ENCODE measurements at places on chromosomes 1 and 21.

DNA sequence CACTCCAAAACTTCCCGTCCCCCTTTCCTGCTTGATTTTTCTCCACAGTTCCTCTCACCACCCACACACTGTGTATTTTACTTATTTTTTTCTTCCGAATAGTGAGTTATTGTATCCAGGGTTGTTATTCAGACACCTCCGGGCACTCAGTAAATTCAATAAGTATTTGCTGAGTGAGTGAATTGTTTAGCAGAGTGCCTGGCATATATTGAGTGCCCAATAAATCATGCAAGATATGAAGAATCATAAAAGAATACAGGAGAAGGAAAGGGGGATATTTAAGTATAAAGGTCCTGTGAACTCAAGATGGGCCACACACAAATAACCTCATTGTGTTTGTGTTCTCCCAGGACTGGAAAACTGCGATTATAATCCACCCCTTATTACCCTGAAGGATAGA lies 139.9 kb downstream of the GALNT2 start:
- DNase-seq = no peak

- no peak for DNase-seq
Observed at GRCh38 chr1:152020849-152021248, 16.0 kb downstream of the S100A11 start.

DNA sequence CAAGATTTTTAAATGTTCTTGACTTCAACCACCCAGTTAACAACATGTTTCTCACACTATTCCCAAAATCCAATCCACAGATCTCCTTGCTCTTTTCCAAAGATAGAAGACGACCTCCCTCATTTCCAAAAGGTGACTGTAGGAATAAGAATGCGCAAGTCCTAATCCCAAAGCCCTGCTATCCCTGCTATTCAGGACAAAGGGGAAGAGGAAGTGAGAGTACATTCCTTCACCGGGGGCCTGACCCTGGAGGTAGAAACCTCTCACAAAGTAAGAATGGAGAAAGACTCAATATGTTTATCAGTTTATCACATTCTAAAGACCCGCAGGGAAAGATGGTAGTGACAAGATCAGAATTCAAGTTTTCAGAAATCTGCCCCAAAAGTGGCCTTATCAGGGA lies 55.7 kb downstream of the PLEKHA6 start:
- DNase-seq = no peak

- DNase-seq = no peak
Observed at GRCh38 chr1:235019961-235020360, 108.7 kb downstream of the TOMM20 start.

DNA sequence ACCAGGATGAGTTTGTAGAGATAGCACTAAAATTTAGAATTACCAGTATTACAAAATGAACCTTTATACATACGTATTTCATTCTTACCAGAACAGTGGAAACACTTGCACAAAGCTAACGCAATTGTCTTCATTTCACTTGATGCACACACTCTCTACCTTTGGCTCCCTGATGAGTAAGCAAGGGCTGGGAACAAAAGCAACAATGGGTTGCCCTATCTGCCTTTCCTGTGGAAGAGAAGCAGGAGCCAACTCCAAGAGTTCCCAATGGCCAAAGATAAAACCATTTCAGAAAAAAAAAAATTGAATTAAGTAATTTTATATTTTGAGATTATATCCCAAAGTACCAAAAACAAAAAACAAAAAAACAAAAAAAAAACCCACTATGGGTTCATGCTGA lies 344.1 kb upstream of the GREM2 start:
- no peak for DNase-seq

DNA sequence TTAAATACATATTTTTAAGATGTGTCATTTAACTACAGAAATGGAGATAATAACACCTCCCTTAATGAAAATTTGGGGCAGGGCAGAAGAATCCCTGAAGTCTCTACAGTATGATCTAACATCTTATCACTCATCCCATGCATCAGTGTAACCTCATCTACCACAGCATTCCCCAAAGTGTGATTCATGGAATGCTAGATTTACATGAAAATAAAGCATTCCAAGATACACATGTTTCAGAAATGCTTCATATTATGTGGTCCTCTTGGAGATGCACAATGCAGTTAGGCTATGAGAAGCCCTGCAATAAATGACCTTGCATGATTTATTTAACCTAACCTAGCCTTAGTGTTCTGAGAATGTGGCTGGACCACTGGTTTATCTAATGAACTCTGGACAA lies 166.9 kb upstream of the SYT6 start:
- no peak for DNase-seq

DNA sequence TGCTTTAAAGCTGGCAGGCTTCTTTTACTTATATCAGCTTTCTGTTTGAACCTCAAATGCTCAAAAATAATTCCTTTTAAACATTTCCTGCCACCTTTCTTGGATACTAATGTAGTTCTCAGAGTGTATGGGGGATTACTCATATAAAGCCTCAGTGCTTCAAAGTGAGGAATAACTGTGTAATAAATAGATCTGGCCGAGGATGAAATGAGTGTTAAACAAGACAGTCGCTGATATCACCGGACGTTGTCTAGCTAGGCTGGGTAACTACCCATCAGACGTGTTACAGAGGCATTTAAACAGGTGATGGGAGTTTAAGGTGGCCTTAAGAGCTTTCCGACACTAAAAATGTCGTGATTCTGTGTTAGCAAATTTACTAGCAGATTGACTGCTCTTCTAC lies 53.1 kb downstream of the VANGL2 start:
- no peak for DNase-seq

DNA sequence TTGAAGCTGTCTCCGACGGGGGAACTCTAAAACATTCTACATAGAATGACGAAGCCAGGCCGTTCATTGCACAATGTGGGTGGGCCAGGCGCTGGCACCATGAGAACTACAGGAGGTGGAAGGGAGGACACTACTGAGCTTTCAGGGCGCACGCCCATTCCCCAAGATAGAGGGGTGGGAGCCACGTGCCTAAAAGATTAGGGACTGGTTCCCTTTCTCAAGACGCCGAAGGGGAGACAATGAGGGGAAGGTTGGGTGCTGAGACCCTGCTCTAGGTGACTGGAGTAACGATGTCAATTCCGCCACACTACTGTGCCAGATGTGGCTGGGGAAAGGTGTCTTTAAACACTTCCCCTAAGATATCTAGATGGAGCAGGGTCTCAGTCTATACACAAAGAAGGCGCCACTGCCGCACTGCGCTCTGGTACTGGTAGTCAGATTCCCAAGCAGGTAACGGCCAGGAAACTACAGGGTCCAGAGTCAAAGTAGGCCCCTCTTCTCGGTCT lies 782 bp downstream of the CSDE1 start:
- peak; percentile 26 for DNase-seq

DNA sequence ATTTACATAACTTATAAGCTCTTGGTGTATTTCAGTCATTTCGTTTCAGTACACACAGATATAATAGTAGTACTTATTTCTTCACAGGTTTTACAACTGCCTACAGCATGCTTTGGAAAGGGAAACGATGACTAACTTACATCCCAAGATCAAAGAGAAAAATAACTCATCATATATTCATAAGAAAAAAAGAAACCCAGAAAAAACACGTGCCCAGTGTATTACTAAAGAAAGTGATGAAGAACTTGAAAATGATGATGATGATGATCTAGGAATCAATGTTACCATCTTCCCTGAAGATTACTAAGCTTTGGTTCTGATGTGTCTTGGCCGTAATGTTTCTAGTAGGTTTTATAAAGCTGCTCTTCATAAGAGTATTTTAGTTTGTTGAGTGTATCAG lies 30.9 kb downstream of the TYW3 start:
- DNase-seq = no peak

DNA sequence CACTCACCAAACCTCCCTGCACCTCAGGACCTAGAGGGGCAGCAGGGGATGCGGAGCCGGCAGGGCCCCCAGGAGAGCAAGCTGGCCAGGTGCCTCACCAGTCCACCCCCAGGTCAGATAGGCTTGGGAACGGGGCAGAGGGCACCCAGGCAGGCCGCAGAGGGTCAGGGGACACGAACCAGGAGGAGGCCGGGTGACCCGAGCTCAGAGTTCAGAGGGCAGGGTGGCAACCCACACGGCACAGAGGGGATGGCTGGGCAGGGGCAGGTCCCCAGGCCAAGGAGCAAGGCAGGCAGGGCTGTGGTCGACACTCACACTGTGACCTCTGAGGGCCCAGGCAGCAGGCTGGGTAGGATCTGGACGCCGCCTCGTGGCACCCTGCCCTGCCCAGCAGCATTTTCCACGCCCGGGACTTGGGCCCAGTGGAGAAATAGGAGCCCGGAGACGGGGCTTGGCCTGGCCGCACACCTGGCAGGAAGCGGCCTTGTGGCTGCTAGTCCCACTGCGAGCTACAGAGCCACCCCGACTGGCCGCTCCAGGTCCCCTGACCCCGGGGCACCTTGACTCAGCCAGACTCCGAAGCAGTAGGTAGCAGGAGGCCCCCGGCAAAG lies 5.3 kb downstream of the DVL1 start:
- DNase-seq = no peak

GRCh38 chr1:11285883-11286734 lies 13.1 kb downstream of the UBIAD1 start:
- no peak for DNase-seq

DNA sequence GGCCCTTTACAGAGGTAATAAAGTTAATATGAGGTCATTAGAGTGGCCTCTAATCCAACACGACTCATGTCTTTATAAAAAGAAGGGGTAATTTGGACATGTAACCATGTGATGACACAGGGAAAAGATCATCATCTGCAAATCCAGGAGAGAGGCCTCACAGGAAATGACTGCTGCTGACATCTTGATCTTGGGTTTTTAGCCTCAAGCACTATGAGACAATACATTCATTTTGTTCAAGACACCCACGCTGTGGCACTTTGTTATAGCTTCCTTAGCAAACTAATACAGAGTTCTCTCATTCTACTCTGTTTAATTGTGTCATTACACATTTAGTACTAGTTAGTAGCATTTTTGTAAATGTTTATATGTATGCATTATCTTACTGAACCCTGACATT lies 64.0 kb upstream of the RUNX1 start:
- DNase-seq = no peak

DNA sequence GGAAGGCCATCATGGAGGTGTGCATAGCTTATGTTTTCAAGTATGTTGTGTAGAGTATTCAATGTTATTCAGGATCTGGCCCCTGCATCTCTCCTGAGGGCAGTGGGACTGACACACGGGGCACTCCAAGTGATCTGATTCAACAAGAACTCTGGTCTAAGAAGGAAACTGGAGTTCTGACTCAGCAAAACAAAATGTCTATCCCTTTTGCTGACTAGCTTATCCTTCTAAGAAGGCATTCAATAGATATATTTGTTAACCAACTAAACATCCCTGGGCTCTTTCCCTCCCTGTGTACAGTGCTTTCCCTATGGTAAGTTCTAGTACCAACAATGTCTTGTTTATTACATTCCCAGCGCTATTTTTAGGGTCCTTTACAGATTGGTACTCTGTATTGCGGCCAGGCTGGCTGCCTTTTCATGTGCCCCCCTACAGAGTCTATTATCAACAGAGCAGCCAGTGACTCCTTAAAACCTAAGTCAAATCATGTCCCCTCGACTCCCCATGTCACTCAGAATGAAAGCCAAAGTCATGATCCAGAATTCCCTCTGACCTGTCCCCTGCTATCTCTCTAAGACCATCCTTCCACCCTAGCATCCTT lies 304.9 kb downstream of the KCNH1 start:
- no peak for DNase-seq

DNA sequence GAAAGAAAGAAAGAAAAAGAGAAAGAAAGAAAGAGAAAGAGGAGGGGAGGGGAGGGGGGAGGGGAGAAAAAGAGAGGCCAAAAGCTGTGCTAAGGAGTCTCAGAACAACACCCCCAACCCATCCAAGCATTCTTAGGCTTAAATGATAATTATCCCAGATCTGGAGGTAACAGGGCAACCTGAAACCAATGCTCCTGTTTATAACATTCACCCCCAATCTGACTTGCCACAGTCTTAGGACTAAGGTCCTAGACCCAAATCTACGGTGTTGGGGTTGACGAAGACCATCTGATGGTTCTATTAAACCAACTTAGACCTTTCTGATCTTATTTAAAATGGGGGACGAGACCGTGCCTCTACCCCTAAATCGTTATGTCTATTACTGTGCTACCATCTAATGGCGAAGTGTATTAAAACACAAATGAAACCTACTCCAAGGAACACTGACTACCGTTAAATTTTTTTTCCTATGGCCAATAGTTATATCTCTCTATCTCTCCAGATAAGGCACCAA lies 119.3 kb upstream of the CDC42BPA start:
- peak; percentile 85 for DNase-seq

GRCh38 chr1:197585809-197586208 lies 189.5 kb downstream of the DENND1B start:
- no peak for DNase-seq

DNA sequence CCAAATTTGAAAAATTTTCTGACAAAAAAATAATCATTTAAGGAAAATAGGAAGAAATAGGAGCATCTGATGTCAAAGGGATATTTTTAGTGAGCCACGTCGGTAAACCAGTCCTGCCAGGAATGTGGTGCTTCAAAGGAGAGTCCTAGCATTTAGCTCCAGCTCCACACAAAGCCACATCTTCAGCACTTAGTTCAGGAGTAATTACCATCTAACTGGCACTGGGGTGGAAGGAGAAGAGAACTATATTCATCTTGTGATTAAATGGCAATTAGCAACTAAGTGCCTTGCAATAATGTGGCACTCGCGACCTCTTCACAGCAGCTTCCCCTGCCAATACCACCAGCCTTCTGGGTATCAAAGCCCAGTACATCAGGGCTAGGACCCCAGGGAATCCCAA lies 409.1 kb downstream of the SETD4 start:
- DNase-seq = no peak

DNA sequence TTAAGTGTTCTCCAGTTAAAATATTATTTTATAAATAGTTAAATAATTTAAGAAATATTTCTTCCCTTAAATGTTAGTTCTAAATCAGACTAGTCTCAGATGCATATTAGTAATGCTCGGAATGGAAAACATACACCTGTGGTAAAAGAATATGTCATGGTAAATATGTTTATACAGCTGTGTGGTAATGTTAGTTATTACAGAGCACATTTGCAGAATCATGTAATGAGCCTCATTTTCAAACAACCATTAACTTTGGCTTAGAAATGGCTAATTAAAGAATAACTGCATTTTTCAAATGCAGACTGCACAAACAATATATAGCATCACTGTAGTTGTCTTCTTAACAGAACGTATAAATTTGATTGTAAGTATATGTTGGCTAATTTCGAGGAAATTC lies 90.3 kb downstream of the DISP1 start:
- DNase-seq = no peak

DNA sequence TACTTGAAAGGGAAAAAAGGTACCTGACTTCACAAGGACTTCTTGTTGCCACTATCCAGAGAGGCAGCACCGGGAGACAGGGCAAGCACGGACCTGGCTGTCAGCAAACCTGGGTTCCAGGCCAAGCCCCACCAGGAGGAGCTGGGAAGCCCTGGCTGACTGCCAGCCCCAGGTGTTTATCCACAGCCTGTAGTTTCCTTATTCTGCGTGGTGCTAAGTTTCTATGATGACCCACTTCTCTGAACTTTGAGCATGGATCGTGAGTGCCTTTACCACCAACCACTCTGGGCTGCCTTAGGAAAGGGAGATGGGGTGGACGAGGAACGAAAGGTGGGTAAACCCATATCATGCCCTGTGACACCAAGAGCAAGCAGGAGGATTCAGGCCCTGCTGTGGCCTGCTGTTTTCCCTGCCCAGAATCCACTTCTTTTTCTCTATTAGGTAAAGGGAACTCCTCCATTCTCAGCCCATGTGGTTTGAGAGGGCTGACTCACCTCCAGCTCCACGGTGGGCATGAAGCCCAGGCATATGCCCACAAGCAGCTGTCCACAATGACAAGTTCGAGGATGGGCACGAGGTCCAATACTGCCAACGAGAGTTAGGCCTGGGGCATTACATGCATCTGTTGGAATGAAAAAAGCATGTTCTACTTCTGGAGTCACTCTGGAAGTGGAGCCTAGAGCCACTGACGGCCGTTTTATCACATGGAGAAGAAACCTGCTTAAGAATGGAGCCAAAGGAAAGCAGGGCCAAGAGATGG lies 20.3 kb downstream of the TSPAN2 start:
- peak; percentile 57 for DNase-seq
